Cerebellum (tissue), 4 donors: ENCODE measurements at places on chromosomes 3 and 15.

DNA sequence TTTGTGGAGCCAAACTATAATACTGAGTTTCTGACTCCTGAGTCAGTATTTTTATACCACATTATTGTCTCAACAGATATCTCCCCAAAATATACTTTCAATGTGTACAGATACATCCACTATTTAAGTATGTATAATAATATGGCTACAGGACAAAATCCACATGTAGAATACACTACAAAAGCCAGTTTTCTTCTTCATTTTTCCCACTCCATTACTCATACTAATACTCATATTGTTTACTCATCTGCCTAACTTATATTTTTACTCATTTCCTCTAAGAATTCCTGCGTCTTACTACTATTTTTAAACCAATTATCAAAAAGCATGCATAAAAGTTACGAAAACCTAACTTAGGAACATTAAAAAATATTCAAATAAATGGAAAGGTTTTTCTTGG is 440.8 kb downstream of the ZNF385D start:
- DNase-seq: no peak

GRCh38 chr3:45554006-45554666 is 40.4 kb upstream of the LIMD1 start:
- no peak for DNase-seq

DNA sequence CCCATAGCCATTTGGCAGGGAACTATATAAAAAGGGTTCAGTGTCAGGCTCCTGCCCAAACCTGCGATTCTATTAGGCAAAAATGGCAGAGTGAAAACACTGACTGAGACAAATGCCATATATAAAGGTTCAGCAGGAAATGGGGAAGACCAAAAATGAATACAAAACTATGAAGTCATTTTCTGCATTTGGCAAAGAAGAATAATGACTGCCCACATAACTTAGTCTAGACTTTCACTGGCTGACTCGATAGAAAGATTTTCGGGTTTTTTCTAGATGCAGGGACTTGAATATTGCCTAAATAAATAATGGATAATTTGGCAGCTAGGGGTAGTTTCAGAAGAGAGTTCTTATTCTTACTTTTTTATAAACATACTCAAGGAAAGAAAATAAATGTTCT is 178.0 kb downstream of the TPRG1 start:
- DNase-seq: no peak

DNA sequence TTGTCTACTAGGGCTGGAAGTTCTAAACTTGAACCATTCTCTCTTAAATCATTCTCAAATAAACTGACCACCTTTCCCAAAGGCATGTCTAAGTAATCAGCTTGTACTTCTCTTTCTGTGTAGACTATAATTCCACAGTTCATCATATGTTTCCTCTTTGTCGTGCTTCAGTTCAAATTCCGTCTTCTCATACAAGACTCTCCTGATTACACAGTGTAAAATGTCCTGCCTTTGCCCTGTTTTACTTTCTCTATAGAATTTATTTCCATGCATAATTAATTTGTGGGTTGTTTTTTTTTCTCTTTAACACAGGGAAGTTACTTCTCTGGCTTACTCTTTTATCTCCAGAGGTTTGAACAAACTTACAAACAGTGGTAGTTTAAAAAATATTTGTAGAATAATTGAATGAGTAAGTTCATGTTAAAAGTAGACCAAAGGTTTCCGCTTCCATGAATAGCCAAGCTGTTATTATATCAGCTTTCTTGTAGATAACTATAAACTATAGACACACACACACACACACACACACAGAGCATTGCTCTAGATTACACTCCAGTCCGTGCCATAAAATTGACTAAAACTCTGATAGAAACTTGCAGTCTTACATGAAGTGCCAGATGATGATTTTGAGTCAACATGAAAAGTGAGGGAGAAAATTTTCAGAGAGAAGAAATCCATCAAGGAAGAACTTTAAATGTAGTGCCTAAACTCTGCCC is 119.0 kb downstream of the SUCNR1 start:
- DNase-seq: no peak

- DNase-seq: no peak
These were observed 129.8 kb downstream of the MEGF11 start for GRCh38 chr15:66123799-66124198.

DNA sequence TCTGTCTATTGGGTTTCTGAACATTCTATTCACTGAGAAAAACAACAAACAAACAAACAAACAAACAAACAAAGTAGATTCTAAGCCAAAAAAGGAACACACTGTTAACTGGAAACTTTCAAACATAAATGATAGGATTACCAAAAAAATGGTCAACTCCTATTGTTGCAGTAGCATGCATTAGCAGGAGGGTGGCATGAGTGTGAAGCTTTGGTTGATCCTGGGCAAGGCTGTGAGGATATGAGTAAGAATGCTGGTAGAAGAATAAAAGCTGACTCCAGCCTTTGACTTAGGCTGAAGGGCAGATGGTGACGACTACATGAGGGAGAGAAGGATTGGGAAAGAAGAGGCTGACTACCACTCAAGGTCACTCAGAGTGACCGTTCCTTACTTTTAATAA is 810.3 kb downstream of the VGLL3 start:
- no peak for DNase-seq

- DNase-seq: no peak
These were observed 206.8 kb upstream of the STRIT1 start for GRCh38 chr3:155500194-155500818.

- no peak for DNase-seq
These were observed 5.6 kb upstream of the MECOM start for GRCh38 chr3:169668957-169669741.

GRCh38 chr15:60394689-60395097 is 3.1 kb downstream of the ANXA2 start:
- no peak for DNase-seq

DNA sequence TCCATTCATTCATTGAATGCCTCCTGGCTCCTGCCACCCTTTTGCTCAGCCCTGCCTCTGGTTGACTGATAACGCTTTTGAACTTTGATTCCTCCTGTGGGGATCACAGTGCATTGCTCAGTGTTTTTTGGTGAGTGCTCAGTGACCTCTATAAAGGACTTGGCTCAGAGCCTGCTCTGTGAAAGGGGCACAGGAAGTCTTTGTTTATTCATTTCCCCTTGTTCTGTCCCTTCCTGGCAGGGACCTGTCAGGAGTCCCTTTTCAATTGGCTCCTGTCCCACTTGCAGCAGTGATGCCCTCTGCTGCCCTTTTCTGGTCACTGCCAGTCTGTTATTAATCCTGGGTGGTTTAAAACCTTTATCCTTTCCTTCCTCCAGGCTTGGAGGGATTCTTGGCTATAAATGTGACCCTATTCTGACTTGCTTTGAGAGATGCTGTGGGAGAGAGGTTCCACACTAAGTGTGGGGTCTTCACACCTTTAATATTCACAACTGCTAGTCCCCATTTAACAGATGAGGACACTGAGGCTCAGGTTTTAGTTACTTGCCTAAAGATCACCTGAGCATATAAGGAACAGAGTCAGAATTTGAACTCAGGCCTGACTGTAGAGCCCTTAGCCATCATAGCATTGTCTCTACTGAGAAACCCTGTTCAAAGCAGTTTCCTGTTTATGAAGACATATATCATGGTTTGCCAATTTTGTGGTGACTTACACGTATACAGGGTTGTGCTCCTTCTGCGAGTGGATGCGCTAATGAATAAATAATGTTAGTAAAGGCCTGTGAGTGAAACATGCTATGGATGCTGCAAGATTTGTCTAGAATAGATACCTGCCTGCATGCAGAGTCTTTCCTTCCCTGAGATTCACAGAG is 23.2 kb upstream of the TATDN2 start:
- peak; percentile 89 for DNase-seq

DNA sequence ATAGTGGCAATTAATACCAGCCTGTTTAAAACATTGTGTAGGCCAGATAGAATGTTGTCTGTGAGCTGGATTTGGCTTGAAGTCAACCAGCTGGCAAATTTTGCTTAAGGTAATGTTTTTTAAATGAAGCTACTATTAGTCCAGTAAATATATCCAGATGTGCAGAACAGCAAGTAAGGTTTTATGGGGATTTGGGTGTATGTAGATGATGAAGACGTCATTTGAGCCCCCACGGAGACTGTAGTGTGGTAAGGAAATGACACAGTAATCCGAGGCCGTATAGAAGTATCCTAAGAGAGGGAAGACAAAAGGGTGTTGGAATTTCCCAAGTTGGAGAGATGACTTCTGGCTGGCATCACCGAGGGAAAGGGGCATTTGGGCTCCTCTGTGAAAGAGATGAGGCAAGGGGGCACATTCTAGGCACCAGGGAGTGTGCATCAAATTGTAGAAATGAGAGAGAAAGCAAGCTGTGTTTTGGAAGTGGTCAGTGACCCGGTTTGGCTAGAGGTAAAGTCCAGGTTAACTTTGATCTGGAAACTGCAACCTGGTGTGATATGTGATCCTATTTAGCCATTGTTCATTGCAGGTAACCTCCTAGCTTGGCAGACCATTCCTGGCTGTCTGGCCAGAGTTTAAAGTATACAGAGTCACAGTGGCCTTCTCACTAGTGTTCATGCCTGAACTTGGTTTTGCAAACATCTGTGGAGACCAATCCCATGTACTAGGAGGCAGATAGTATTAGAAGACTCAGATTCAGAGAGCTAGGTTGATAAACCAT is 104.2 kb downstream of the ITPR1 start:
- no peak for DNase-seq

DNA sequence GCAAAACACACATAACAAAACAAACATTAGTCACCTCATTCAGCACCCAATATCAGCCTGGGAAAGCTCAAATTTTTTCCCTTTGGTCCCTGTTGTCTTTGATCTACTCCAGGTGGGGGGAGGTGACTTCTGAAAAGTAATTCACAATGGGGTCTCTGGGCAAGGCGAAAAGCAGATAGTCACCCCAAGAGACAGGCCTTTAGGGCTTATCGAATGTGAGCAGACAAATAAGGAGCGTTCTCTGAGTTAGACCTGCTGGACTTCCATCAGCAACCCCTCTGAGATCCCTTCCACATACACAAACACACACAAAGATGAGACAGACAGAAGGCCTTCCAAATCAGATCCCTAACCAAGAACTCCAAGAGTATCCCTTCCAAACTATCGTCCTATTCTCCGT is 171.0 kb upstream of the SMAD3 start:
- no peak for DNase-seq

DNA sequence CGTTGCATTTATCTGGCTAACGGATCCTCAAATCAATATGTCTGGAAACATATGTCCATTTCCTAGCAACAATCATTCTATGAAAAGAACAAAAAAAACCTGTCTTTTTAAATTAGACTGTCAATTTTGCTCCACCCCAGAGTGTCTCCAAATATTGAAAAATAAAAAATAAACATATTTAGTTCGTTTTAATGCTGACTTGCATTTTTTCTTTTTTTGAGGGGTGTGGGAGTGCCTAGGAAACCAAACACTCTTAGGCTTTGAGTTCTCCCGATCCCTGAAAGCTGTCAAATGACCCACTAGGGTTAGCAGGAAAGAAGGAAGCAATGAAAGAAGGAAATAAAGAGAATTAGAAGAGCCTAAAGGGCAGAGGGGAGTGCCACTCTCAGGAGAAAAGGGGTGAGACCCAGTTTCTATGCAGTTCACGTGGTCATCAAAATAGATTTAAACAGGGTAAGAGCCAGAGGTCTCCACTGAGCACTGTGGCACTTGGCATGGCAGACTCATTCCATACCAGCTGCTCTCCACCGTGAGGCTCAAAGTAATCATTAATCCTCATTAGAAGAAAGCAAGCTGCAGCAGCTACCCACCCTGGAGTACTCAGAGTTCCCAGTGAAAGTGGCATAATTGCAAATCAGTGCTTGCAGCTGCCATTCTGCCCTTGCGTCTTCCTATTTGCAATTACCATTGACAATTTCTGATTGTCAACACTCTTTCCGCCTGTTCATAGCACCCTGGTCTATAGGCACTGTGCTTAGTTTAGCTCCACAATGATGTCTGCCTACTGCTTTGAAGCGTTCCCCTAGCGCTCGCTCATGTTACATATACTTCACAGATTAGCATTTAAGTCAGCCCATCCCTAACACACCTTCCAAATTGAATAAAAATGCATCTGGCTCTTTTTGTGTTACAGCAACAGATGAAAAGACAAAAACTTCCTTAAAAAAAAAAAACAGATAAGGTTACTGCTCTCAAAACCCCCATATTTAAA is 32.3 kb downstream of the PDZRN3 start:
- DNase-seq: no peak

- no peak for DNase-seq
These were observed 56.8 kb downstream of the TFG start for GRCh38 chr3:100766069-100766468.

DNA sequence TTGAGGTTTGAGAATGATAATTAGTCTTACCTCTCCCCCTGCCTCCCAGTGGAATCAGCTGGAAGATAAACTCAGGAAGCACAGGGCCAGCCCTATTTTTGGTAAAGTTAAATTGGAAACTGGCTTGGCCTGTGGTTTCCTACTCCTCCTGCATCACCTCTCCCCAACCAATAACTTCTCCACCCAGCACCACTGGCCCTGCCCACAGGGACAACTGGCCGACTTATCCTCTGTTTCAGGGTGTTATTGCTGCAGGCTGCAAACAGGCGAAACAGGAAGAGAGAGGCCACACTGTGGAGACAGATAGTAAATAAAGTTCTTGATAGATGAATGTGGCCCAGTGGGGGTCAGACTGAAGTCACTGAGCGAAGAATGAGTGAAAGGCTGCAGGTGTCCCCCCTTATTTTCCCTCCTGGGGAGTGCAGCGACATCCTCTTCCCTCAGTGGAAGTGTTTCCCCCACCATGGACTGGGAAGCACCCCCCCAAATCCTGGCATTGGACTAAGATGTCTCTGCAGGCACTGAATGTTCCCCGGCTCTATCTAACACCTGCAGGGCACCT is 47.1 kb downstream of the PDIA5 start:
- no peak for DNase-seq

DNA sequence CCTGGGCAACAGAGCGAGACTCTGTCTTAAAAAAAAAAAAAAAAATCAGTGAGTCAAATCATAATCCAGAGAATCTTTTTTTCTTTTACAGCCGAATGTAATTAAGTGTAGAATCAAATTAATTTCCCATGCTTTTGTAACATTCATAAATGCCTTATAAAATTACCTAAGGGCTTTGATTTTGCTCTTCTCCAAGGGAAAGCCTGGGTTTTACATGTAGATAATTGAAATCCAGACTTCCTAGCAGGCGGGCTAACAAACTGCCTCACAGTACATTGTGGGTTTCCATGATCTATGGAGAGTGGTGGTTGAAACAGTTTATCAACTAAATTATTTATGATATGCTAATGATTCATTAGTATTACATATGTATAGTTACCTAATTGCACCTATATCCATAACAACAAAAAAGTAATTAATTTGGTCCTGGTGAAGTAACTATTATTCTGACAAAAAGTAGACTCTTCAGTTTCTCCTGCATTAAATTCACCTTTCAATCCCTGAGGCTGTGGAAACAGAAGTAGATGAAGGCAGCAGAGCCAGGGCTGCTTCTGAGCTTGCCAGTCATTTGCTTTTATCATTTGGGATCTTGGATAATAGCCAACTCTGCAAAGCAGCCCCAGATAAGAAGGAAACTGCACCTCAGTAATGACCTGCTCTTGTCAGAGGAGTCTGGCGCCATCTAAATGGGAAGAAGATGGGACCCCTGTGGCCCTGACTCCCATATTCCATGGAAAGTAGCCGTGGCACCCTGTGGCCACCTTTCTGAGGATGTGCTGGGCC is 9.5 kb downstream of the CCR9 start:
- DNase-seq: no peak
